Activated CD4-positive, alpha-beta T cell treated with anti-CD3 and anti-CD28 coated beads for 24 hours (primary cell): ENCODE measurements at places on chromosomes 1 and 21.

GRCh38 chr1:196611873-196612272 is 3.6 kb upstream of the KCNT2 start:
- no peak for DNase-seq

GRCh38 chr1:89946532-89946931 is 48.4 kb upstream of the ZNF326 start:
- no peak for DNase-seq

DNA sequence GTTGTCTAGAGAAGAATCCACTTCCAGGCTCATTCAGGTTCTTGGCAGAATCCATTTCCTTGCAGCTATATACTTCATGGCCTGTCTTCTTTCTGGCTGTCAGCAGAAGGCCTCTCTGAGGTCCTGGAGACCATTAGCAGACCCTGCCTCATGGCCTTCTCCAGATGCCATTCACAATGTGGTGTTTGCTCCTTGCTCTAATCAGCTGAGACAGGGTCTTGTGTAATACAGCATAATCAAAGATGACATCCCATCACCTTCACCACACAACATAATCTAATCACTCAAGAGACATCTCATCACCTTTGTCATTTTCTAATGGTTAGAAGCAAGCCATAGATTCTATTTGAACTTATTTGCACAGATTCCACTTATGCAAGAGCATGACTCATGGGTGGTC is 403.9 kb upstream of the LRRC7 start:
- DNase-seq: no peak

DNA sequence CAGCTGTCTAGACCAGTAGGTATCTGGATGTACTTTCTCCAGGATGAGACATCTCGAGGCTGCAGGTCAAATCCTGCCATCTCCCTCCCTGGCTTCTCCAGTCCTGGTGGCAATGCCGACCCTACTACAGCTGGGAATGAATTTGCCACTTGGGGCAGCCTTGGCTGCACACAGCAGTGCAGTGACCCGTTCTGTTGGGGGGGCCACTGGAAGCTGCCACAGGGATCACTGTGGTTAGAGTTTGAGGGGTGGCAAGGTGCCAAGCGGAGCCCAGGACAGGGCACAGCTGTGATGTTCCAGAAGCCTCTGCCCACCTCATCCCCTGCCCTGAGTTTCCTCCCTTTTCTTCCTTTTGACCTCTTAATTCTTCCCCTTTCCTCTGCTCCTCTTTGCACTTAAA is 17.1 kb downstream of the COL6A2 start:
- DNase-seq: no peak

DNA sequence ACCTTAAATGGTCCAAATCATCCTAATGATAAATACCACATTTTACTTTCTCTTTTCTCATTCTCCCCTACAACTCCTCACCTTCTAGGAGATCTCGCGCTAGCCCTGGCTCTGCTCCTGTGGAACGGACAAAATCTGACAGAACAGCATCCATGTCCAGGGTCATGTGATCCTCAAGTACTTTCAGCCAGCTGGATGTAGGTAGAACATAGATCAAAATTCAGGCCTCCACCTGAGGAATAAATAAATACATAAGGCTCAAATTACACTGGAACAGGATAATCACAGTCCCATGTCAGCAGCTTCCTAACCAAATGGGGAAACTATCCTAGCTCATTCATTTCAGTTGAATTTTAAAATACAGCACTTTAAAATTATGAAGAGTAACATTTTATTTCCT is 33.2 kb downstream of the OTUD7B start:
- DNase-seq: no peak

DNA sequence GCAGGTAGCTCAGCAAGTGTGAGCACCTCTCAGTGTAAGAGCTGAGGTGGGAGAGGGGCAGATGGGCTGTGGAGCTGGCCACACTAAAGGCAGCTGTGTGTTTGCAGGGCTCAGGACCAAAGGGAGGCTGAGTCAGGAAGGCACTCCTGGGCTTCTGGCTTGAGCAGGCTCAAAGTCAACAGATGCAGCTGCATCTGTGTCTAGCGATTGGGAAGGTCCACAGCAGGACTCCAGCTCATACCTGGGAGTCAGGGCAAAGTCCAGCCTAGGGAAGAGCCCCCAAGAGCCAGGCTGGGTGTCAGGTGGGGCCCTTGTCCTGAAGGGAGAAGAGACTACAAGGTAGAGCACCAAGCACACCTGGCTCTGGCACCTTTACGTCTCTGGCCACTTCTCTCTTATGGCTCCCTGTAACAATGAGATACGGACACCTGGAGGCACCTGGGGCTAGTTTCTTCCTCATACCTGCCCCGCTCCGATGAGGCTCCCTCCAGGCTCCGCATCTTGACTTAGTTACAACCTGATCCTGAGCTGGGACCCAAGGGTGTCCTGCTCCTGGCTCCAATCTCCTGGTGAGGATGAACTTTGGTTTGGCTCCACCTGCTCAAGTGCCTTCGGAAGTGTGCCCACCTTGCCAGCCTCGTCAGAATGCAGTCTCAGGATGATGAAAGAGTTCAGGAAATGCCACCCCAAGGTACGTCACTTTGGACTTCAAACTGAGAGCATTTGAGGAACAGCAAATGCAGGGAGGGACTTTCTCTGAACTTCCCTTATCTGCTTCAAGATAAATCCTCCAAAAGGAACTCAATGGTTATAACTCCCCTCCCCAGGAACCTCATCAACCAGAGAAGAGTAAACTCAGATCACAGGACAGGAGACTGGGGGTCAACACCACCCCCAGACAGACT is 21.5 kb upstream of the SLC2A1 start:
- DNase-seq: no peak

GRCh38 chr21:26461500-26461899 is 111.6 kb downstream of the CYYR1 start:
- DNase-seq: no peak

DNA sequence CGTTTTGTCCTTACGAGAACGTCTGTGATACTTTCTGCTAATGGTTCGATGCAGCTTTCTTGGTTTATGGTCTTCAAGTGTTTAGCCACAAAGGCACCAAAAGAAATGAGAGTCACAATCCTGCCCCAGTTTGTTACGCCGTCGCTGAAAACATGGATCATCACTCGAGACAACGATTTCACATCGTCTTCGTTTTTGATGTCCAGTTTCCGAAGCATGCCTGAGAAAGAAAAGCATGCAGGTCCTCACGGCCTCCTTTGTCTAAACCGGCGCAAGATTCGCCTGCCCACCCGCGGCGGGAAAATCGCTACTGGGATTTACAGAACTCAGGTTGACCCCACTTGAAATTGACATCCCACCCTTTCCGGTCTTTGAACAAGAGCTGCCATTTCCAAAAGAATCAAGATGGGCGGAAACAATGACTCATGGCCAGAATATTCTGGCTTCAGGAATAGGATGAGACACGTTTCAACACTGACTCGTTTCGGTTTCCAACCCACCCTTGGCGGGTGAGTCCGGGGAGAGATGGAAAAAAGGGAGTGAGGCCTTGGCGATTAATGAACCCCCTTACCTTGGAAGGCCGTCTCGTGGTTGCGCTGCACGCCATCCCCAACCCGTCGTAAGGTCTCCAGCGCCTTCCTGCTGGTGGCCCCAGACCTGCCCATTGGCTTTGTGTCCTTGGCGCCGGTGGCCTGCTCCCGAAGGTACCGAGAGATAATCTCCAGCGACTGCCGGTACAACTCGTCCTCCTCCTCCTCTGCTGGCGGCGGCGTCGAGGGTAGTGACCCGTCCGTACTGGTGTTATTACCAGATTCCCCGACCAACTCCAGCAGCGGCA is 919 bp downstream of the MCL1 start:
- no peak for DNase-seq

- DNase-seq: no peak
Observed at GRCh38 chr21:40186045-40186444, 318.8 kb downstream of the PCP4 start.

- DNase-seq: no peak
Observed at GRCh38 chr1:193681422-193681821, 495.0 kb upstream of the B3GALT2 start.

DNA sequence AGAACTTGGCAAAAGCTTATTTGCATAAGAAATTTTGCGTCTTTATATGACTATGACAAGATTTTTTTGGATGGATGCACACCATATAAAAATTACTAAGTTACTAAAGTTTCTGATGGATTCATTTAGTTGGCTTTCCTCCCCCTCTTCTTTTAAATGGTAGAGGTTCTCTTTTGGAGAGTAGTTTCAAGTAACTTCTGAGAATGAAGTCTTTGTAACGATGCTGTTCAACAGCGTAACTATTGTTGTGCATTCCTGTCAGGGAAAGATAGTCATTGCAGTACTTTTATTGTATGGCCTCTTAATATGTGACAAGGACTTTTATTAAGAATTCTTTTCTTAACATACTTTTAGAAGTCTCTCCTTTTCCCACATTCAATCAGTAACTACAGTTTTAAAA is 16.0 kb downstream of the NFIA start:
- DNase-seq: no peak

DNA sequence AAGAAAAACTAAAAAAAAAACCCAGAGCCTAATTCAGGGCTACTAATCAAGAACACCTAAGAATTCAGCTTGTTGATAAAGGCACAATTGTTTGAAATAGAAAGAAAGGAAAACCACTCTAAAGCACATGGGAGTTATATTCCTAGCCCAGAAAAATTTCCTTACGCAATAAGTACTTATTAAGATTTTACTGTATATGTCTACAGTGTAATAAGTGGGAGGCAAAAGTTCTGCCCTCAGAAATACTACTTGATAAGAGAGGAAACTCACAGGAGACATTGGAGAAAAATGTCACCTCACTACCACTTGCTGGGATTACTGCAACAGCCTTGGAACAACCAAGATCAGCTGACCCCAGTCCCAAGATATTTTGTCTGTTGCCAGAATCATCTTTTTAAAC is 66.1 kb downstream of the IARS2 start:
- no peak for DNase-seq

- no peak for DNase-seq
Observed at GRCh38 chr1:25948641-25949040, 42.4 kb upstream of the STMN1 start.

DNA sequence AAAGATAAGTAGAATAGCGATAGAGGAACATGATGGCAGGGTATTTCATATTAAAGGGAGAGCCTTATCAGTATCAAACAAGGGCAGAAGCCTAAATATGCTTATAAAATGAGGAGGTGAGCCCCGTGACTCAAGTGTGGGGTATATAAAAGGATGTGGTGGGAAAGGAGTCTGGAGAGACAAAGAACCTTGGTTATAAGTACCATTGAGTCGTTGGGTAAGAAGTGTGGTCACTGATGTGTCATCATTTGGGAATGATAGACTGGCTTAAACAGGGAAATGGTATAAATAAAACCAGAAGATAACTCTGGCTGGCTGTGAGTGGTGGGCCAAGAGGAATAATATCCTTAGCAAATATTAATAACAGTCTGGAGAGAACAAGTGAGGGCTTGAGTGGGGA is 10.9 kb upstream of the CD5L start:
- no peak for DNase-seq

DNA sequence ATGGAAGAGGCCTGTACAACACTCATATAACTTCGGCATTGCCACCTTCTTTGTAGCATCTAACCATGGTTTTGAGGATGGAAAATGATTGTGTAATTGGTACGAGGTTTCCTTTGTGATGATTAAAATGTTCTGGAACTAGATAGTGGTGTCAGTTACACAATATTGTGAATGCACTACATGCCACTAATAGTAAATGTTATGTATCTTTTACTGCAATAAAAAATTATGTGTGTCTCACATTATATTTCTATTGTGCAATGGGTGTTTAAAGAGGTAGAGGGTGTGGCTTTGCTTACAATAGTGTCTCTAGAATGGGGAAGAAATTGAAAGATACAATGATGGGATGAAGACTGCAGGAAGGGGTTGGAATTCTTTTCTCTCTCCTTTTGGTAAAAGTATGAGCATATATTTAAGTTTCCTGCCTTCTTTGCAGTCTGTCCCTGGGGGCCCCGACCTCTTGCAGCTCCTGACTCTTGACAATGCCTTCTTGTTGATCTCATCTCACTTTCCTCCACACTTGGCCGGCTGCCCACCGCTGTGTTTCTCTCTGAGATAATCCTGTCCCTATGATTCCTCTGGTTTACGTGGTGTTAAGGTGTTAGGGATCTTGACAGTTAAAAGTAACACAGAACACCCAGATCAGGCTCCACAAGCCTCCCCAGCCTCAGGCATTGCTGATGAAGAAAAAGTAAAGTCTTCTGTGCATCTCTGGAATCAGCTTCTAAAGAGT is 39.3 kb downstream of the MTARC1 start:
- DNase-seq: no peak

GRCh38 chr21:42321231-42321630 is 6.0 kb upstream of the TFF3 start:
- no peak for DNase-seq

DNA sequence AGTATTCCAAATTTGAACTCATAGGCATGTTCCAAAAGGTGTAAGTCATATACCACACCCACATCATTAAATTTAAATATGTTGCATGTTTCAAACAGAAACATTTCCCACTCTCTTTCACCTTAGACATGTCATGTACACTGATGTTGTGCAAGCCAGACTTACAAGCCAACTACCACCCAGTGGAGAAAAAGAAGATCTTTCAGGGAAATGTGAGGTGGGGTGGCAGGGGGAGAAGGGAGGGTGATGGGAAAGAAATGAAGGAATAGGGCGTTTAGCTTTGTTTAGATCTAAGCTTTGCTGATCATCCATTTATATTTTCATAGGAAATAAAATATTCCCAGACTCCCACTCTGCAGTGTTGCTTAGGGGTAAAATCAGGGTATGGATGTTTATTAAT is 1.6 kb downstream of the NEGR1 start:
- no peak for DNase-seq

DNA sequence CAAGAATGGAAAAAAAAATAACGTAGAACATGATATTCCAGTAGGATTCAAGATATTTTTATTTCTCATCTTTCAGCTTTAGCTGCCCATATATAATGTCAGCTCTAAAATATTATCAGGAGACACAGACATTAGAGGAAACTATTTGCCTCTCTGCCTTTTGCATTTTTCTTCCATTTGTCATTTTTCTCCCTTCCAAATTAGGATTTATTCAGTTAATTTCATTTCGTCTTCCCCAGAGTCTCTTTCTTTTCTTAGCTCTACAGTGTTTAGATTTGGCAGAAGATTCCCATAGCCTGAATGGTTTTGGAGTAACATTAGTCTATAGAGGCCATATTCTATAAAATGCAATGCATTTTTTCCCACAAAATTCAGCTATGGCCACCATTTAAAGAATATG is 5.1 kb upstream of the ENAH start:
- DNase-seq: no peak

GRCh38 chr1:60504206-60504840 is 430.8 kb upstream of the C1orf87 start:
- no peak for DNase-seq

DNA sequence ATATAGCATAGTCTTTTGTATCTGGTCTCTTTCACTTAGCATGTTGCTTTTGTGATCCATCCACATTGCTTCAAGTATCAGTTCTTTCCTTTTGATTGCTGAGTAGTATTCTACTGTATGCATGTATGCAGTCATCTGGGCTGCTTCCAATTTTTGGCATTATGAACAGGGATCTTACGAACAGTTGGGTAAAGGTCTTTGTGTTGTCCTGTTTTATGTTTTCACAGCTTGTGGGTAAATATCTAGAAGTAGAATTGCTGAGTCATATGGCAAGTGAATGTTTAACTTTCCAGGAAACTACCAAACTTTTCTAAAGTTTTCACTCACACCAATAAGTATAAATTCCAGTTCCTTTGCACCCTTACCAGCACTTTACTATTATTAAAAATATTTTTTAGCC is 60.9 kb downstream of the LHX4 start:
- no peak for DNase-seq

- DNase-seq: peak; percentile 47
Observed at GRCh38 chr1:38818175-38818976, 41.2 kb downstream of the RRAGC start.
